Head of caudate nucleus (tissue), 42 donors: ENCODE measurements at places on chromosomes 13 and 19.

- DNase-seq = no peak
Measured at GRCh38 chr13:77896977-77897376, 21.7 kb downstream of the EDNRB start.

GRCh38 chr19:10501971-10502523 is 1.1 kb downstream of the KEAP1 start:
- DNase-seq = peak; percentile 77

DNA sequence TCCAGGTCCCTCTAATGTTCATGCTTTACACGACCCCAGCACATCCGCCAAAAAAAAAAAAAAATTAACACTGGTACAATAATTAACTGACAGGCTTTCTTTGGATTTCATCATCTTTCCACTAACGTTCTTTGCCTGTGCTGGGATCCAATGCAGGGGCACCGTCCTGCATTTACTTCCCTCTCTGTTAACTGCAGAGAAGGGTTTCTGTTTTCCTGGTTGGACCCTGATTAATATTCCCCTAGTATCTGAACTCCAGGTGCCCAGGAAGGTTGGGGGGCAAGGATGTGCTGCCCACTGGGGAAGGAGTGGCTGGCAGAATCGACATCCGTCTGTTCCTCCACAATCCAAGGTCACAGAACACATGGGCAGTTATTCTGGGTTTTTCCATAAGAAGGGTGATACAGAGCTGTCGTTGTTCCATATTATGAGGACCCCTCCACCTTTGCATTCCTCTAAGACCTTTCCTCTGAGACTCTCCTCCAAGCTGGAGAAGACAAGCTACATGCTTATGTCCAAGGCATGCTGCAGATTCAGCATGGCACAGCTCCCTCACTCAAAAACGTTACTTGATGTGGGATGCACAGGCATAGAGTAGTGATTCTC is 4.5 kb upstream of the LAIR1 start:
- DNase-seq = no peak

- DNase-seq = peak; percentile 27
Measured at GRCh38 chr19:41376241-41376997, at the start of gene TMEM91. Gene TMEM91 (plus strand): TSS chr19:41376533. CDS start chr19:41378310, 1,777 bp downstream.

GRCh38 chr13:94419925-94420305 is 59.6 kb downstream of the DCT start:
- no peak for DNase-seq

DNA sequence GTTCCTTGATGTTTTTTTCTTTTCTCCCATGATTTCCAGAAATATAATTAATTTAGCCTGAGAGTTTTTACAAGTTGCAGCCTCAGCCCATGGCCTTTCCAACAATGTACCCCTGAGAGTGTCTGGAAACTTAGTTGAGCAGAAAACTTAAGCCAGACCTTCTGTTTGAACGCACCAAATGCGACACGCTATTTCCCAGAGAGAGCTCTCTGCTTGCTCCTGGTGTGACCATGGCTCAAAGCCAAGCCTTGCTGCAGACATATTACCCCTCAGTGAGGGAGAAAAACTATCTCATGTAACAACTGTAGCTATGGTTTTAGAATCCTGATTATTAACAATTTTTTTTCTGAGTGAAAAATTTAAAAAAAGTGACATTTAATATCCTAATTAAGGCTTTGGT is 1204.5 kb upstream of the SLC10A2 start:
- DNase-seq = no peak

DNA sequence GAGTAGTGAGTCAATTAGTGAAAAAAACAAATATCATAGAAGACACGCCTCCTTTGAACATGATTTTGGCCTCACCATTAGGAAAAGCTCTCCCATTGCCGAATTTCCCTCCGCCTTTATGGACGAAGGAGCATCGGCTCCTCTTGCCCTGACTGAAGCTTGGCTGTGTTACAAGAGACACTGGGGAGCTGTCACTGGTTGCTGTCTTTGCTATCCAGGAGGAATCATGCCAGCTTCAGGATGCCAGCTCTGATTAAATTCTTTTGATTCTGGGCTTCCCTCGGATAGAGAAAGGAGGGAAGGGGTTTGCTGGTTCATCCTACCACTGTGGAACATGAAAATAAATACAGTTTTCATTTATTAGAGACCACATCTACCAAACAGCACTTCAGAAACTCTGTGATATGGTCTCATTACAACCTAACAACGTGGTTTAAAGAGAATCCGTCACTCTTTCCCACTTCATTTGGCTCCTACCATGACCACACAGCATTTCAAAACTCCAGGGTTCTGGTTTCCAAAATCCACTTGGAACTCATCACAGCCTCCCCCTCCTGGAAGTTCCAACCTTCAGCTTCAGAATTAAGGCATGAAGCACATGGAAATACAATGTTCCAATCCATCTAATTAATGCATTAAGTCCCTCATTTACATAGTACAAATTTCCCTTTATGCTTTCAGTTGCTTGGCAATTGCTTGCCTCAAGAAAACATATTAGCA is 446.0 kb downstream of the EFNB2 start:
- no peak for DNase-seq
